ENCODE measurements at places on chromosomes 12 and 14.

DNA sequence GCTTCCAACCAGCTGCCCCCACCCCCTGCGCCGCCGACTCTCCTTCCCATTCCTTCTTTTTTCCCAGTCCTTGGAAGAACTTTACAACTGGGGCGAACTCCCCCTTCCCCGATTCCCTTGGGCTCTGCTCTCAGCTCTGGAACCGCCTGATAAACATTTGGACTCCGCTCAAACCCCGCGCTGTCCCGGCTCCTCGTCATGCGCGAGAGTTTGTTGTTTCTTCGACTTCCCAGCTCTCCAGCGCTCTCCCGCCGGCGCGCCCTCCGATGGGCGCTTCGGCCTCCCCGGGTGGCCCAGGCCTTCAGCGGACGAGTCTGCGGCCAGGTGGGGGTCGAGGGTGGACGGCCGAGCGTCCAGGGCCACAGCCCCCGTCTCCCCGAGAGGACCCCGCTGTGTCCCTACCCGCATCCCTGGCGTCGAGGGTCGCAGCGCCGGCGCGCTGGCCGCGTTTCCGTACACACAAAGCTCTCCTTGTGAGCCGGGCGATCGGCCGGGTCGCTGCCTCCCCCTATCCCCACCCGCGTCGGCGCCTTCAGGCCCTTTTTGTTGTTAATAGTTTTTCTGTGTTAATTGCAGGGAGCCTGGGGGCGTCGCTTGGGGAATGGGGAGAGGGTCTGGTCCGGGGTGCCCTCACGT, 847 bp downstream of the MMP14 start:
- DNase-seq = no peak

GRCh38 chr12:46449856-46450255, 77.3 kb upstream of the SLC38A2 start:
- no peak for DNase-seq

GRCh38 chr12:128969480-128970055, 116.3 kb downstream of the GLT1D1 start:
- DNase-seq = no peak

- DNase-seq = peak; percentile 23
Measured at GRCh38 chr12:106223485-106224354, 24.1 kb downstream of the CKAP4 start.

DNA sequence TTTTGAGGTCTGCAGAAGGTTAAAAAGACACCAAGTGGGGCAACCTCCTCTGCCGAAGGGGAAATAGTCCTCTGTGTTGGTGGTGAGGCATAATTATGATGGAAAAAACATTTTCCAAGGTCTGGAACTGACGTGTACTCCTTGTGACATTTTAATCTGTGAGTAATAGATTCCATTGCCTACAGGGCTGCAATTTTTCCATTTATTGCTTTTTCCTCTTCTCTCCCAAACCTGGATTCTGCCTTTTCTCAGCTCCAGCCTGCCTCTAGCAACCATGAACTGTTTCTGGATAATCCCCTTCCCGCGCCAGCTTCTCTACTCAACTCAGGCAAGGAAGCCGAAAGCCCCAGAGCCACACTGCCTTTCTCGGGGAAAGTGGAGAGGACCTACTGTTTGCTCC, 230.1 kb upstream of the PLXNC1 start:
- no peak for DNase-seq

- no peak for DNase-seq
Measured at GRCh38 chr14:31278883-31279282, 71.3 kb upstream of the HECTD1 start.

DNA sequence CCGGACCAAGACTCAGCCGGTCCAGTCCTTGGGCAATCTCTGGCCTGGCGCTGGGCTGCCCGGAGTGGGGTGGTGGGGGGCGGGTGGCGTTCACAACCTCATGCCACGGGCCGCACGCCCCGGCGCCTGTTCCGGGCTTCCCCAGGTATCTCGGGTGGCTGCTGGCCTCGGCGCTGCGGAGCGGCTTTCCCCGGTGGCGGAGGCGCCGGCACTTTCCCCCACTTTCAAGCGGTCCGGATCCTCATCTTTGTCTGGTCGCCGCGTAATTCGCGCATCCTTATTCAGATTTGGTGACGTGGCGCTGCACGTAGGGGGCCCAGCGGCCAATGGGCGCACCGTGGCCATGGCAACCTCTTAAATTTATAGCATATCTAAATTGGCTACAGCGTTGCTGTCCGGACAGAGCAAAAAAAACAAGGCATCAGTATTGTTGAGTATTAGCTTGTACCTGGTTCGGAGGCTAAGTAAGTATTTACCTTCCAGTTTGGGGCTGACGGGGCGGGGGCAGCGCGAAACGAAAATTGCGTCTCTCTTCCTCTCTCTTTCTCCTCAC, at the start of gene LHX5:
Gene LHX5 (minus strand): TSS at position 253 of the 553 bp plus-strand sequence. CDS start 373 bp downstream, outside the sequence.
- DNase-seq = no peak

GRCh38 chr12:107308310-107308709, 215.0 kb upstream of the CRY1 start:
- DNase-seq = no peak

- no peak for DNase-seq
Measured at GRCh38 chr12:130559806-130560205, 156.3 kb downstream of the RIMBP2 start.
